ENCODE measurements at places on chromosomes 7 and 10.
A peak's percentile ranks its signal among the peaks of the same experiment; 100 is the strongest.

DNA sequence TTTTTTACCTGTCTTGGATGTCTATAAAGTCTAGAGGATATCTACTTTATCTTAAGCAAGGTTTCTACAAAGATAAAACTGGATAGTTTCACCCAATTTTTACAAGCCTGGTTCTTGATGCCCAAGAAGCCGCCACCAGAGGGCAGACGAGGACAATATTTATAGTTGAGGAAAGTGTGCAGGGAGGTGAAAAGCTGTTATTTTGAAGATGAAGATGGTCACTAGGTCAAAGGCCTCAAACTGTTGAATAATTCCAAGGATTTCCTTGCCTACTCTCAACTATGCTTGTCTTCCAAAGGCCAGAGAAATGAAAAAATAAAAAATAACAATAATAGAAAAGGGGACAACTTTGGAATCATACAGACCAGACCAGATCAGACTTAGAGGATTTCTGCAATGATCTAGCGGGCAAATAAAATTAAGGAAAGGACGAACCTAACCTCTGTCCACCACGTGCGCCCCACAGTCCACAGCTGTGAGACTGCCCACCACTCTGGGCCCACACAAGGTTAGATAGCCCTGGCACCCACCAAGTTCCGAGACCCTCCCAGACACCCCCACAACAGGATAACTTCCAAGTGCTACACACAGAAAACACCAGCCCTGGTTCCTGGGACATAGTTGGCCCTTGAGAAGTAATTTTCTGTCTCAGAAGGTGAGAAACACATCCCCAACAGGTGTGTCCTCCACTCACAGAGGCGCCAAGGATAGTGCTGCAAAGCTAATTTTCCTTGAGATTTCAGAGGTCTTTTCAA is 2.8 kb downstream of the PKD1L1 start:
- DNase-seq = peak; percentile 75

- no peak for DNase-seq
Measured at GRCh38 chr7:100572949-100573675, 588 bp downstream of the SAP25 start.

- DNase-seq = no peak
Measured at GRCh38 chr10:89242840-89243568, 8.6 kb downstream of the LIPA start.

- no peak for DNase-seq
Measured at GRCh38 chr7:107077699-107078516, 33.4 kb downstream of the PRKAR2B start.

DNA sequence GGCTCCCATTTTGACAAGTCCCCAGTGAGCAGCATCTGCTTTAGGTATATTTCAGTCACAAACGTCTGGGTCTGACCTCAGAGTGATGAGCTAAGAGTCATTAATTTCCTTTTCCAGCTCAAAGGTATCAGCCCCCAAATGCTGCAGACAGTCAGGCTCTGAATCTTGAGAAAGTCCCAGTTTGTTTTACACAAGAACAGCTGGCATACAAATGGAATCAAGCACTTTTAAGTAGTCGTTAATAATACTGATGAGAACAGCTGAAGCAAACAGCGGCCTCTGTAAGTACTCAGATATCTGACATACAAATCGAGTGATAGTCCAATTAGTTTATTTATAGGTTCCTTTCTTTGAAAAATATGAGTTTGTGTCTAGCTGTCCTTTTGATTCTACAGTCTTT is 49.4 kb upstream of the MSRB2 start:
- no peak for DNase-seq

DNA sequence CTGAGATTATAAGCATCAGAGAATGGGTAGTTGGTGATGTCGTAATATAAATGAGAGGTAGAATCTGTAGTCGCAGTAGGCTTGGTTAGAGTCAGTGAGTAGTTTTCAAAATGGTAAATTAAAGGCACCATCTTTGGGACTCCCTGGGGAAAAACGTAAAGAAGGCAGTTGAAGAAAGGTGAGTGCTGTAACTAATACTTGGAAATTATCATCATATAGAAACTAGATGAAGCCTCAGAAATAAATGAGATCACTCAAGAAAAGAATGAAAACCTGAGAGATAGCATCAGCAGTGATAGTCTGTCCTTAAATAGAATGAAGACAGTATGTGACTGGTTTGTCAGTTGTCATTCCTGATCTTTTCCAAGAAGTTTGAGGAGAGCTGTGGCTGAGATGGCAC is 23.8 kb downstream of the PALS2 start:
- no peak for DNase-seq

DNA sequence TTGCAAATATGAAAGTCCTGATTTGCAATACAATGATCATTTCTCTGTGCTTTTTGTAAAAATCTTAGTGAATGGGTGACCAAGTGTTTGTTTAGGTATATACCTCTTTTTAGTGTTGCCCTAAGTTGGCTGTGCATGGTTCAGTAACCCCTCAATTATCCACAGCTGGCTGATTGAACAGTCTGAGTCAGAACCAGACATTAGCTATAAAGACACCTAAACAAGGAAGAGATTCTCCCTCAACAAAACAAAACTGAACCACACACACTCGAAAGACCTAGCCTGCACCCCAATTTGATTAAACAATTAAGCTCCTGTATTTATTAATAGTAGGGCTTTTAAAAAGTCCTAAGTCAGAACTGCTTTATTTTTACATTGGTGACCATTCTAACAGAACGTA is 2.8 kb downstream of the RSBN1L start:
- no peak for DNase-seq

DNA sequence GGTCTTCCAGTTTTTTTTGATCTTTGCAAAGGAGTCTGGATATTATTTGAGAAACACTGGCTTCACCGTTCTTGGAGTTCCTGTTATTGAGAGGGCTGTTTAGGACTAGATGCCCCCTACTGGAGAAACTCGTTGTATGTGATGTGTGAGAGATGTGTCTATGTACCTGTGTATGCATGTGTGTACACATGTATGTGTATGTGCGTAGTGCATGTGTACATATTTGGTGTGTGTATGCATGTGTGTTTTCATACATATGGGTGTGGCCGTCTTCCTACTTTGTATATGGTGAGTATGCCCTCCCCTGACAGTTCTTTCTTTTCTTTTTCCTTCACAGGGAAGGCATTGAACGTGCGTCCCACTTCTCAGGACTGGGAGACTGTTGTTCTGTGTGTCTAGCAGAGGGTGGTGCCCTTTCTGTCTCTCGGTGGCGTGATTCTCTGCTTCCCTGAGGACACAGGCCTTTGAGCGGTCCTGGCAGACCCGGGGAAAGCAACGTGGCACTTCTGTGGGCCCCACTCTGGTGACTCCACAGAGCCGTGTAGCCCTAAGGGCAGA is 3.0 kb upstream of the CALHM3 start:
- no peak for DNase-seq

DNA sequence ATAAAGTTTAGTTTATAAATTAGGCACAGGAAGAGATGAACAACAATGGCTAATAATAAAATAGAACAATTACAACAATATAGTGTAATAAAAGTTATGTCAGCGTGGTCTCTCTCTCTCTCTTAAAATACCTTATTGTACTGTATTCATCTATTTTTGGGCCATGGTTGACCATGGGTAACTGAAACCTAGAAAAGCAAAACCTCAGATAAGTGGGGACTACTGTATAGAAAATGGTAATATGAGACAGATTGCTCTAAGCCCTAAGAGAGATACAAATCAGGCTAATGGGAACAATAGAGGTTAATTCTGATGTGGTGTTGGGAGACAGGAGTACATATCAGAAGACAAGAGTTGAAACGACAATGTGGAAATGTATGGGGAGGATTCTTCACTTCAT is 86.2 kb downstream of the ZNF365 start:
- DNase-seq = no peak

DNA sequence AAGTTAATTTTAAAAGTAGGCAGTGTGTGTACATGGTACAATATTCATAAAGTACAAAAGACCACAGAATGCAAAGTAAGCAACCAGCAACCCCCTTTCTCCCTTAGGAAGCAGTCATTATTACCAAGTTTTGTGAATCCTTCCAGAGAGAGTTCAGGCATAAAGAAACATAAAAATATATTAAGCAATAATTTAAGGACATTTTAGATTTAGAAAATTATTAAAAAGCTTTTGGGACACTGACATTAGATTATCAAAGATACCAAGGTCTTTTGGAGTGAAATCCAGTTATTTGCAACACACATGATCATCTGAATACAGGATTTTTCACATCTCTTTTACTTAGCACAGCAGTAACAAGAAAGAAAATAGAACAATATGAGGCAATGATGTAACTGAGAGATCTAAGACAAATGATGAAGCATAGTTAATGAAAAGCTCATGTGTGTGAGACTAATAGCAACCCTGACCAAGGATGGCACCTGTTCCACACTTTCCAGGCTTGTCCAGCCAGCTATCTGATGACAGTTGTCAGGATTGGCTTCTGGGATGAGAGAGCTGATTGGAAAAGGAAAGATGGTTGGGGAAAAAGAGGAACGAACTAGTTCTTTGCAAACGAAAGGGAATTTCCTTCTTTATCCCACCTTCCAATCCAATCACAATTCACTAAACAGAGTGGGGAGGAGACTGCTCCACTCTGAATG is 115.5 kb upstream of the LAMB4 start:
- DNase-seq = no peak

- peak; percentile 40 for DNase-seq
Measured at GRCh38 chr7:111958896-111959295, 247.3 kb downstream of the DOCK4 start.

- DNase-seq = no peak
Measured at GRCh38 chr7:142434666-142435167, 176.9 kb upstream of the PRSS58 start.

DNA sequence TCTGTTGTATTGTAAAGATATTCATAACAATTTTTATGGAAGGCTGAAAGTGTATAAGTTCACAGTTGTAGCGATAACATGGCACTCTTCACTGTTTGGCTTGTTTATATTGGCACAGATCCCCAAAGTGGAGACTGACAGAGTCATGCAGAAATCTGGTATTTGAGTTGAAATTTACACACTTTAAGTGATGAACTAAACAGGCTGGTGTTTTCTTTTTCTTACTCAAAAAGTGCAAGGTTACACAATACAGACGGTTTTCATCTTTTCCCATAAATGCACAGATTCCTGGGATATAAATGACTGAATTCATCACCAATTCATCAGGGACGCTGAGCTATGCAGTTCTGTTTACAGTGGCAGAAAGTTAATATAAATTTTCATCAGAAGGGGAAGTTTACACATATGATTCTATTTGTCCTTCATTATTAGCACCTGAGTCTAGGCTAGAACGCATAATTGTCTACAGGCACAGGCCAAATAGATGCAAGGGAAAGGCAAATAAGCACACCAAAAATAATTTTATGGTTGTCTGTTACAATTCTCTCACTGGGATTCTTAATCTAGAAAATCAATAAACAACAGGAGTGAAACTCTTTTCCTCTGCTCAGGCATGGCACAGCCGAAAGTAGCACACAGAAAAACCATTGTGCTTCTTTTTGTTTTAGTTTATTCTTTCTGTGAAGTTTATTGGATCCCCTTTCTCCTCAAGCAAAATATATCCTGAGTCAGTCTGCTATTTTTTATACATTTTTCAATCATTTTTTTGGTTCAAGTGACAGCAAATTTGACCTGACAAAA is 88.0 kb downstream of the FOXP2 start:
- no peak for DNase-seq

- DNase-seq = no peak
Measured at GRCh38 chr7:136664537-136664936, 203.9 kb upstream of the CHRM2 start.

DNA sequence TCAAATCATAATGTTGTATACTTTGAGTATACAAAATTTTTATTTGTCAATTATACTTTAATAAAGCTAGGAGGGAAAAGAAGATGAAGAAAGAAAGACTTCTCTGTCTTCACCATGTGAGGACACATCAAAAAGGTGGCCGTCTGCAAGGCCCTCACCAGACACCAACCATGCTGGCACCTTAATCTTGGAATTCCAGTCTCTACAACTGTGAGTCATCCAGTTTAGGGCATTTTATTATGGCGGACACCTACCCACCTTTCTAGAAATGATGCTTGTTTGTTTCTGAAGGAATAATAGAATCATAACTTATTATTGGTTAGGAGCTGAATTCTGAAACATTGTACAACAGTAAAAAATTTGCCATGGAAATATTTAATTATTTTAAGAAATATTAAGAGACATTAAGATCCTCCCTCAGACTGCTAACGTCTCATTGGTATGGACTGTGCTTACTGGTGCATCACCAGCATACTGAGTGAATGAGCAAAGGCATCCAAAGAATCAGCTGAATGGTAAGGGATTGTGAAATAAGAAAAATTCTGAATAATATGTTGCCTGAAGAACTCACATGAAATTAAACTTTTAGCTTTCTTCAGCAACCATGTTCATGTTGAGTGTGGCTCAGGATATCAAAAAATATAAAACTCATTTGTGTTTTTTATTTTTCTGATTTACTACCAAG is 536.6 kb downstream of the HTR7 start:
- DNase-seq = no peak

GRCh38 chr10:50358411-50358810 is 107.1 kb upstream of the ASAH2 start:
- DNase-seq = no peak

GRCh38 chr10:14535457-14536130 is 204.9 kb upstream of the FRMD4A start:
- no peak for DNase-seq

GRCh38 chr7:108454674-108455550 is 1.3 kb downstream of the NRCAM start:
- DNase-seq = peak; percentile 32

DNA sequence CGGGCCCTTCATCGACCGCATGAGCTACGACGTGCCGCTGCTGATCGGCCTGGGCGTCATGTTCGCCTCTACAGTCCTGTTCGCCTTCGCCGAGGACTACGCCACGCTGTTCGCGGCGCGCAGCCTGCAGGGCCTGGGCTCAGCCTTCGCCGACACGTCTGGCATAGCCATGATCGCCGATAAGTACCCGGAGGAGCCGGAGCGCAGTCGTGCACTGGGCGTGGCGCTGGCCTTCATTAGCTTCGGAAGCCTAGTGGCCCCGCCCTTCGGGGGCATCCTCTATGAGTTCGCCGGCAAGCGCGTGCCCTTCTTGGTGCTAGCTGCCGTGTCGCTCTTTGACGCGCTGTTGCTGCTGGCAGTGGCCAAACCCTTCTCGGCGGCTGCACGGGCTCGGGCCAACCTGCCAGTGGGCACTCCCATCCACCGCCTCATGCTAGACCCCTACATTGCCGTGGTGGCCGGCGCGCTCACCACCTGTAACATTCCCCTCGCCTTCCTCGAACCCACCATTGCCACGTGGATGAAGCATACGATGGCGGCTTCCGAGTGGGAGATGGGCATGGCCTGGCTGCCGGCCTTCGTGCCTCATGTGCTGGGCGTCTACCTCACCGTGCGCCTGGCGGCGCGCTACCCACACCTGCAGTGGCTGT is 1.2 kb downstream of the SLC18A3 start:
- no peak for DNase-seq

Data from femur (tissue), 1 donor.